IPS DF 19.7 (cell line): ENCODE measurements at places on chromosomes 3 and 15.

- DNase-seq, result no peak
These were observed 16.0 kb upstream of the ADIPOQ start for GRCh38 chr3:186826410-186826975.

DNA sequence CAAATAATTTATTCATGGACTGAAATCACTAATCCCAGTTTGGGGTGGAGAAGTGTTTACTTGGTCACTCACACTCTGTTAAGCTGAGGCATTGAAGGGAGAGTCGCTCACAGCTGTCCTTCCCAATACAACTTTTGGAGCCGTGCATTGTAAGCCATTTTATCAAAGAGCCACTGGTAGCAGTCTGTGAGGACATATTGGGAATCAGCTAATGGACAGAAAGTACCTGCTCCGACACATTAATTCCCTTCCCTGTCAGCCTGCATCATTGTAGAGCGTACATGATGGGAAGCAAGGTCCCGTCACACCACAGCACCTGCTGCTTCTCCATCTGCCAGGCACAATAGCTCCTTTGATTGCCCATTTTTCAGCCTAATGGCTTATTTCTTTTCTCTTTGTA is 643.2 kb downstream of the SQOR start:
- no peak for DNase-seq

- no peak for DNase-seq
These were observed 234.6 kb downstream of the RAP2B start for GRCh38 chr3:153396581-153396980.

GRCh38 chr15:94255540-94255939 is 24.2 kb downstream of the MCTP2 start:
- no peak for DNase-seq

DNA sequence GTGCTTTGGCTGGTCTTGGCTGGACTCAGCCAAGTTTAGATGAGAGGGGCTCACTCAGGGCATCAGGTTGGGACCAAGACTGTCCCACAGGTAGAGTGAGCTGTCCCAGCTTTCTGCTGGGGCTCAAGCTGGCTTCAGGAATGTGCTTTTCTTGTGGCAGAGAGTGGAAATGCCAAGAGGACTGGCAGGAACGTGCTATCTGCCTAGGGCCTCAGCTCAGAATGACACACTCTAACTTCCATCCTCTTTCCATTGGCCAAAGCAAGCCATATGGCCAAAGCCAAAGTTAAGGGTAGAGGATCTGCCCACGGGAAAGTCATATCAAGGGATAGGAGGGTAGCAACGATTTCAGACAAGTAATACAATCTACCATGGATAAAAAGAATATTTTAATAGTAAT is 178.8 kb downstream of the ABHD5 start:
- no peak for DNase-seq

GRCh38 chr3:41186297-41186696 is 13.0 kb upstream of the CTNNB1 start:
- no peak for DNase-seq

- no peak for DNase-seq
These were observed 225.8 kb downstream of the MYRIP start for GRCh38 chr3:40035177-40035576.

DNA sequence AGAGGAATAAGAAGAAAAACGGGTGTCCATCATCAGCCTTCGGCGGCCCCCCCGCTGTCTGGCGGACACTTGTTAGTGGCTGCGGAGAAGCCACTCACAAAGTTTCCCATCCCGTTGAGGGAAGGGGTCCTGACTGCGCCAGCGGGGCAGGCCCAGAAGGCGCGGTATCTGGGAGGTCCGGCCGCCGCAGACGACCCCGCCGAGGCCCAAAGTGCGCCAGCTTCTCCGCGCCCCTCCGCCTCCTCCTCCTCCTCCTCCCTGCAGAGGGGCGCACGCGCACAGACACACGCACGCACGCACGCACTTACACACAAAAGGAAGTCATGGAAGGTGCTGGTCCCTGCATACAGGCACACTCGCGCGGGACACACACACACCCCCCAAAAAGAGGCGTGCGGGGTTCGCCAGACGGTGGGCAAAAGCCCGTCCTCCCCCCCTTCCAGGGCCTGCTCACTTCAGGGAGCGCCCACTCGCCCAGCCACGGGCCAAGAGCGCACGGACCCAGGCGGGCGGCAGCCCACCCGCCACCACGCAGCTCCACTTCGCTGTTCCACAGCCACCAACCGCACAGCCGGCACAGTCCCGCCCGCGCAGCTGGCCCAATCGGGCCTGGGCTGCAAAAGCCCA is 18.0 kb downstream of the ZNF148 start:
- no peak for DNase-seq

DNA sequence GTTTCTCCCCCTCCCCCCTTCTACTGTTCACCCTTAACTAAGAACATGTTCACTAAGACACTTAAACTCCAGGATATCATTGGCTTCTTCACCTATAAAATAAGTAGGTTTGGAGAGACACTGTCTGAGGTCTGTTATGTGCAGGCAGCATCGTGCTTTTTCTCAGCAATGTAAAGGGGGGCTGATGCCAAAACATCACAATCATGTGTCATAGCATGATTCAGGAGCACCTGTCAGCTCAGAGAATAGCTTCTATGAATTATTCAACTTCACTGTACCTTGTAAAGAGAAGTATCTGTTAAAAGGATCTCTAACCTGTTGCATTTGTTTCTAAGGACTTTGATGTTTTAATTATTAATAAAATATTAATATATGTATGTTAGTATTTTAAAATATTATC is 211.4 kb upstream of the EPHA3 start:
- no peak for DNase-seq

- no peak for DNase-seq
These were observed 37.2 kb downstream of the CCK start for GRCh38 chr3:42228796-42229195.

GRCh38 chr3:37763309-37763708 is 98.4 kb upstream of the CTDSPL start:
- DNase-seq, result no peak

- DNase-seq, result no peak
These were observed 12.1 kb upstream of the DNAJC13 start for GRCh38 chr3:132405188-132405587.

DNA sequence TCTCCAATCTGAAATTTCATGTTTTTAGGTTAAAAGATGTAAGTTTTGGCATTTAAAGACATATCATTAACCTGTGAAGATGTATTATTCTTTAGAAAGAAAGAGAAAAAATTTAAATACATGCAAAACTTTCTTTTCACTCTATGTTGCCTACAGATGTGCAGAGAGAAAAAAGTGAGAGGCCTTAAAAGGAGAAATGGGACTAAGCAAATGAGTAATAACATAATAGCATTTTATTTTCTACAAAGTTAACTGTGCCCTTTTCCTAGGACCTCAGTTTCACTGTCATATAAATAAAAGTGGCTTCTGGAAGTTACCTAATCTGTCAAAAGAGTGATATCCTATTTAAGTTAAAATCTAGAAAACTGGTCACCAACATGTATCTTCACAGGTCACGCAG is 16.1 kb downstream of the DAZL start:
- no peak for DNase-seq

DNA sequence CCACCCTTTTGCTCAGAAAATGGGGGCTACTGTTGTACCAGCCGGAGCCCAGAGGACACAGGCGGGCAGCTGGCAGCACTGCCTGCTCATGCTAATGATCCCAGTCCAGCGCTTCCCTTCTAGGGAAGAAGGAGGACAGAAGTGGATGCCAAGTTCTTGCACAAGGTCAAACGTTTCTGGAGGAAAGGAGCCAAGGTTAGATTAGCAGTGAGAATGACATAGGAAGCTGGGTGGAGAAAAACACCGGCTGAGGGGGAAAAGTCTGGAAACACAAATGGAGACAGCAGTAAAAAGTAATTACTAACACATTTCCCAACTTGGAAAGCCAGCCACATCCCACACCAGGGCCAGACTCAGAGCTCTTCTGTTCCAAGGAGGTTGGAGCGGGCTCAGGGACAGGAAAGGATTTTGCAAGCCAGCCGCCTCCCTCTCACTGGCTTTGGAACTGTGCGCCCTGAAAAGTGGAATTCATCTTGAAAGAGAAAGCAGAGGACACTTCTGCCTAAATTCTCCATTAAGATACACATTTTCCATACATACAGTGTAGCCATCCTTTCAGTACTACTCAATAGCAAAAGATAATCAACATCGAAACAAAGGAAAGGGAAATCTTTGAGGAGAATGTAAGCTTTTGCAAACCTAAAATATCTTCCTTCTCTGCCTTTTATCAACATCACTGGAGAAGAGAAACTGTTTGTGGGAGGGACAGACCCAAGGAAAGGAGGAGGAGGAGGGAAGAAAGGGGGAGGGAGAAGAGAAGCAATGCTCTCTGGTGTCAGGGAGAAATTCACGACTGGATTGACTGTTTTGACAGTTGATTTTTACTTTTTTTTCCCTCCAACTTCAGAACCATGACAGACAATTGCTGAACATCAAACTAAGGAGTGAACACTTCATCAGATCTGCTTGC is 133.6 kb downstream of the CD47 start:
- no peak for DNase-seq

- no peak for DNase-seq
These were observed 219.0 kb upstream of the LINGO1 start for GRCh38 chr15:77851691-77852090.

DNA sequence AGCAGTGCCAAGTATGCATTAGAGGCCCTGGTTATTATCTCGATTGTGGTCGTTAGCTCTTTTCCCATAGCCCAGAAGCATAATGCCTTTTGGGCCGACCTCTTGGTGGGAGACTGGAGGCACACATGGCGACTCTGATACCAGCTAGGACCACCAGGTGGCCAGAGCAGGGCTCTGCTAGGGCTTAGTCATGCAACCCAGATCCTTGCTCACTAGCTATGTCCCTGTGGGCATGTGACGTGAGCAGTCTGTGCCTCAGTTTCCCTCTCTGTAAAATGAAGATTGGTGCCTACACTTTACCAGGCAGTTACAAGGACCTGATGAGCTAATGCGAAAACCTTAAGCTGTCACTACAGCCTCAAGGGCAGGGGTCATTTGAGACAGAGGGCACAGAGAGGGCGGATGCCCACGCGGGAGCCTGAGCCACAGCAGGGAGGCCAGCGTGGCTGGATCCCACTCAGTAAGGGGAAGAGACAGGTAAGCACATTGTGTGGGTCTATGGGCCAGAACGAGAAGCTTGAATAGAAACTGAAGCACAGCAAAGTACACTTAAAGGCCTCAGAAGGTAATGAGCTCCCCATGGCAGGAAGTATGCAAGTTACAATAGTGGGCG is 8.8 kb downstream of the KLF15 start:
- no peak for DNase-seq

GRCh38 chr15:90471769-90472168 is 58.0 kb upstream of the CRTC3 start:
- DNase-seq, result no peak

- DNase-seq, result no peak
These were observed 237.9 kb downstream of the NFKBIZ start for GRCh38 chr3:102087236-102087635.

- DNase-seq, result no peak
These were observed 26.5 kb downstream of the PLA1A start for GRCh38 chr3:119624002-119624720.

DNA sequence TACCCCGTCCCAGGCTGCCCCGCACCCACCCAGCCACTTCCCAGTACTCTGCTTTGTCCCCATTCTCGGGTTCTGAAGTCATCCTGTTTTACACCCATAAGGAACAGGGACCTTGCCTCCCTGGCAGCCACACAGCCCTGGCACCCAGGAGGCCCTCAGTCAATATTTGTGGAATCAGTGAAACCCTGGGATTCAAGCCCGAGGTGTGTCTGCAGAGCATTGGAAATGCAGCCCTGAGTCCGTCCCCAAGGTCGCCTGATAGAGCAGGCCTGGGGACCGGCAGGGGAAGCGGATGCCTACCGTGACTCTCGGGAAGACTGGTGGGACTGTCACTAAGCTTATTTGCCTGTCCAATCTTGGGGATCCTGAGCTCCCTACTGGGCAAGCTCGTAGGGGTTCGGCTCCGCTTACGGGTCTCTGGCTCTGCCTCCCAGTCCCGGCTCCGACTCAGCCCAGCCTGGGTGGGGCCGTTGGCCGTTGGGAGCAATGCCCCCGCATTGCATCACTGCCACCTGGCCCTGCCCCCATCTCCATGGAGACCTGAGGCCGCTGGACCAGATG is 64.4 kb upstream of the TAMM41 start:
- no peak for DNase-seq
